GM23338 (cell line): ENCODE measurements at places on chromosomes 11 and 22. TPM values are rescaled to one million over a fixed set of nuclear protein-coding genes. Genes with fewer than 3 reads are reported as not detected.

CHADL gene
- 0.70 TPM in 1 of 2 replicates, not detected in the other for polyA plus RNA-seq

DNA sequence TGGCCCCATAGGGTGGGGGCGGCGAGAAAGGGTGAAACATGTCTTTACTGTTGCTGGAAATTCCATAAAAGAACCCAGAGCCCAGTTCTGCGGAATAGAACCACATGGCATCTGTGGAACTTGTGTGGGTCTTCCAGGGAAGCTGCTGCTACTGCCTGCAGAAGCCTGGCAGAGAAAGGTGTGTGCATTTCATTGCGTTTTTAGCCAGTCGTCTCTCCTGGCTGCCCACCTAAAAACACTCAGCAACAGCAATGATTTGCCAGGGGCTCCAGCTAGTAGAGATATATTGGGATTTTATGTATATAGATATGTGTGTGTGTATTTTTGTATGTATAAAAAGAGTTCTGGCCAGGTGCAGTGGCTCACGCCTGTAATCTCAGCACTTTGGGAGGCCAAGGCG lies 127.2 kb upstream of the TBCEL start:
- no peak for DNase-seq

- no peak for DNase-seq
Observed at GRCh38 chr11:17985517-17985916, 27.3 kb downstream of the SERGEF start.

DNA sequence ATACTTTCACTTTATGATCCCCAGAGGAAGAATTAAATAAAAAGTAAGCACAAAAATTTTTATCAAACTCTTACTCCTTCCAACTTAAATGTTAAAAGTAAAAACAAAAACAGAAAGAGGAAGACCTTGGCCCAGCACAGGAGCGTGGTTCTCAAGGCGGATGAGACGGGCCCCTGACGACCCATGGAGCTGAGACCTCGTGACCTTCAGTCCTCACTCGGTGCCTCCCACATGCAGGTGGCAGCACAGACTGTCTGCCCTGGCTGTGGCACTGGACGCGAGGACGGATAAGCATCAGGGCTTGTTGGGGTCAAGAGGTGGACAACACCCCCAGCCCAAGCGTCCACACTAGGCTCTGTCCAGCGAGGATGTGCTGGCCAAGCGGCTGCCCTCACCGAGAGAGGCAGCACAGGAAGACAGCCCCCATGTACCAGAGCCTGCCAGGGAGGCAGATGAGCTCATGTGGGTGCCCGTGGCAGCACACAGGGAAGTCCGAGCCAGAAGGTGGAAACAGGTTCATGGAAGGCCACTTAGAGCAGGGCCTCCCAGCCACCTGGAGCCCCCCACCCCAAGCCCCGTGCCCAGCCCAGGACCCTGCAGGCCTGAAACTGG lies 1389.8 kb downstream of the TBC1D22A start:
- DNase-seq: no peak

DNA sequence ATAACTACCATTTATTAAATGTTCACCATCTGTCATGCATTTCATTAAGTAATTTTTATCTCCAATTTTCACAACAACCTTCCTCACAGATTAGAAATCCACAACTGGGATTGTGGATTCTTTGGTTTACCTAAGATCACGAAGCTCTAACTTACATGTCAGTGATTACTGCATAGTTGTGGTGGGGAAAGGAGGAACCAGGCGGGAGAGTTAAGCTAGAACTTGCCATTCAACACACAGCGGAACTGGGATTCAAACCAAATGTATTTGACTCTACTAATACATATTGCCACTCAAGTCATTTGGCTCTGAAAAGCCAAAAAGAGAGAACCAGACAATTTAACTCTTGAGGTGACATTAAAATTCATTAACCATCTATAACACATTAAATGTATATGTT lies 10.4 kb upstream of the LAYN start:
- no peak for DNase-seq

- DNase-seq: no peak
Observed at GRCh38 chr22:41152902-41153301, 52.2 kb upstream of the L3MBTL2 start.

DNA sequence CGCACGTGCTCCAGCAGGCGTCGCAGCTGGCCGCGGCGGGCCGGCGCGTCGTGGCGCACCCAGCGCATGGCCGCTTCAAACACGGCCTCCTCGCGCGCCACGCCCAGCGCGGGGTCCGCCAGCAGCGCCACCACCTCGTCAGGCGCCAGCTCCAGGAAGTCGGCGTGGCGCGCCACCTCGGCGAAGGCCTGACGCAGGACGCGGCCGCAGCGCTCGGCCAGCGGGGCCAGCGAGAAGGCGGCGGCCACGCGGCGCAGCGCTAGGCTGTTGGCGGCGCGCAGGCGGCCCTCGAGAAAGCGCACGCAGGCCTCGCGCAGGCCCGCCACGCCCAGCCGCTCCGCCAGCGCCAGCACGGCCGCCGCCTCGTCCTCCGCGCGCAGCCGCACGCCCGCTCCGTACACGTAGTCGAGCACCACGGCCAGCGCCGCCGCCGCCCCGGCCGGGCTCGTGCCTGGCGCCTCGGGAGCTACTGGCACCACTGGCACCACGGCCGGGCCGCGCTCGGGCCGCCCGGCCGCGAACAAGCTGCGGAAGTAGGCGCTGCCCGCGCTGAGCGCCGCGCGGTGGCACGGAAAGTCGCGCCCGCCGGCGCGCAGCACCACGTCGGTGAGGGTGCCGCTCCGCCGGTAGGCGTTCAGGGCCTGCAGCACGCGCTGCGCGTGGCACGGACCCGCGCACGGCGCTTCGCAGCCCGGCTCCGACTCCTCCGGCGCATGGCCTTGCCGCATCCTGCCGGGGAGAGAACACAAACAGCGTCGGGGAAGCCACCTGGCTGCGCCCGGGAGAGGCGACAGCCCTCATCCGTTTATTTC lies 2.9 kb downstream of the KLHL35 start:
- DNase-seq: peak; percentile 74
